ENCODE measurements at places on chromosomes 4 and X. TPM values are rescaled to one million over a fixed set of nuclear protein-coding genes. Genes with fewer than 3 reads are reported as not detected.

GYPE gene
- total RNA-seq: not detected

GPAT3 gene
- total RNA-seq: 3.5 TPM

MAOA gene
- total RNA-seq: not detected

RHOH gene
- total RNA-seq: 539 TPM

CC2D2A gene
- total RNA-seq: not detected

FOXR2 gene
- not detected for total RNA-seq

KLF8 gene
- total RNA-seq: 0.41 TPM

CXCL11 gene
- total RNA-seq: not detected

ANTXR2 gene
- total RNA-seq: 6.9 TPM

MAGEE1 gene
- 11.4 TPM for total RNA-seq

ZMAT1 gene
- 15.2 TPM for total RNA-seq

HEPH gene
- total RNA-seq: not detected

TRAPPC2 gene
- 20.5 TPM for total RNA-seq

SSX4 gene
- total RNA-seq: not detected

ADH1A gene
- total RNA-seq: not detected

SUPT20HL2 gene
- total RNA-seq: not detected

WDFY3 gene
- total RNA-seq: not detected

BEND2 gene
- not detected for total RNA-seq

CDKL2 gene
- 1.4 TPM for total RNA-seq

CXXC4 gene
- not detected for total RNA-seq

PAK3 gene
- total RNA-seq: 0.72 TPM

HTRA3 gene
- not detected for total RNA-seq

SSX7 gene
- not detected for total RNA-seq

ANKRD37 gene
- 15.0 TPM for total RNA-seq

DRD5 gene
- not detected for total RNA-seq

F9 gene
- total RNA-seq: not detected

MRFAP1L1 gene
- 27.5 TPM for total RNA-seq

CSAG2 gene
- total RNA-seq: not detected

TCP11X2 gene
- total RNA-seq: not detected

ARSJ gene
- not detected for total RNA-seq

CABS1 gene
- total RNA-seq: not detected

PABPC1L2A gene
- total RNA-seq: not detected

AMOT gene
- 1.3 TPM for total RNA-seq

TCEAL9 gene
- 1.0 TPM for total RNA-seq

OPRPN gene
- total RNA-seq: not detected

RIBC1 gene
- total RNA-seq: 1.5 TPM

PAGE4 gene
- not detected for total RNA-seq

CNGA1 gene
- total RNA-seq: not detected

AMBN gene
- total RNA-seq: not detected

ATP2B3 gene
- total RNA-seq: not detected

VCX gene
- not detected for total RNA-seq

FAM184B gene
- total RNA-seq: not detected

SOD3 gene
- not detected for total RNA-seq

CXCL8 gene
- 1.4 TPM for total RNA-seq

CDS1 gene
- total RNA-seq: 0.97 TPM

KLHL34 gene
- 0.25 TPM for total RNA-seq

PDE6B gene
- total RNA-seq: 10.3 TPM

MFAP3L gene
- total RNA-seq: 1.4 TPM

STARD8 gene
- total RNA-seq: not detected

GRIPAP1 gene
- 102 TPM for total RNA-seq

ELF4 gene
- 11.7 TPM for total RNA-seq

SGMS2 gene
- not detected for total RNA-seq
